Esophagus squamous epithelium (tissue), 5 donors: ENCODE measurements at places on chromosomes 5 and 9. TPM values are rescaled to one million over a fixed set of nuclear protein-coding genes. Genes with fewer than 3 reads are reported as not detected.

Gene AGXT2
- total RNA-seq, result not detected

Gene NDST1
- 103 TPM for total RNA-seq

Gene HMMR
- total RNA-seq, result 3.2 TPM

Gene SLC36A2
- total RNA-seq, result not detected

GRCh38 chr9:98285446-98285845, 30.0 kb upstream of the TBC1D2 start:
- no peak for DNase-seq
- no peaks in the 10 kb centered on the region for H3K27me3 ChIP-seq
- H3K4me1 ChIP-seq, result no peaks in the 10 kb centered on the region
- no peak overlapping the region for H3K4me3 ChIP-seq
- H3K36me3 ChIP-seq, result no peaks in the 10 kb centered on the region

- no peak for DNase-seq
- H3K4me1 ChIP-seq, result peaks cover 13% of the 10 kb centered on the region
- H3K27me3 ChIP-seq, result peaks cover 13% of the 10 kb centered on the region
- no peak overlapping the region for H3K4me3 ChIP-seq
These were observed 68.8 kb downstream of the KIF4B start for GRCh38 chr5:155082401-155082800.
